Lower leg skin (tissue), 4 donors: ENCODE measurements at places on chromosomes 4 and X. TPM values are rescaled to one million over a fixed set of nuclear protein-coding genes. Genes with fewer than 3 reads are reported as not detected.

The TRAM1L1 gene
- total RNA-seq = 1.3 TPM

The CT45A1 gene
- not detected for total RNA-seq

The HDAC6 gene
- total RNA-seq = 90.2 TPM

The SLITRK4 gene
- 1.8 TPM for total RNA-seq

The ETDA gene
- total RNA-seq = not detected
